ENCODE measurements at places on chromosomes 16 and 17.

- DNase-seq = no peak
- H3K36me3 ChIP-seq = no peaks in the 10 kb centered on the region
- H3K4me3 ChIP-seq = no peak overlapping the region
- peaks cover 27% of the 10 kb centered on the region for H3K4me1 ChIP-seq
- H3K27ac ChIP-seq = no peak overlapping the region
These were observed 1.7 kb downstream of the ANKRD40CL start for GRCh38 chr17:50765454-50766221.

DNA sequence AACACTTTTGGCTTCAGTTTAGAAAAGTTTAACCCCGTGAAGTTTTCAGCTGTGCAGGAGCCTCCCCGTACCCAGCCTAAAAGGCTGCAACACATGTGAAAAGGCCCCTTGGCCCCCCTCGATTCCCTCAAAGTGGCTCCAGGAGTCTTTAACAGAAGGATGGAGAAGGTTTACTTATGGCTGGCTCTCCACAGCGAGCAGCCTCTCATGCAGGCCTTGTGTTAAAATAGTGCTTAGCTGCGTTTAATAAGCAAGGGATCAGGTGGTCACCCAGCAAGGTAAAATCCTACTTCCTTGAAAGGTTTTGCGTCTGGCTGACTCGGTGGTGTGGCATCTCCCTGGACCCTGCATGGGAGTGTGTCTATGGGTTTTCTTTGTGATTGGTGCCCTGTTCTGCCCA is 8.4 kb upstream of the CYLD start:
- H3K4me1 ChIP-seq = peaks cover 7% of the 10 kb centered on the region
- no peak overlapping the region for H3K4me3 ChIP-seq
- no peaks in the 10 kb centered on the region for H3K36me3 ChIP-seq
- no peak for DNase-seq
- H3K27ac ChIP-seq = no peak overlapping the region

DNA sequence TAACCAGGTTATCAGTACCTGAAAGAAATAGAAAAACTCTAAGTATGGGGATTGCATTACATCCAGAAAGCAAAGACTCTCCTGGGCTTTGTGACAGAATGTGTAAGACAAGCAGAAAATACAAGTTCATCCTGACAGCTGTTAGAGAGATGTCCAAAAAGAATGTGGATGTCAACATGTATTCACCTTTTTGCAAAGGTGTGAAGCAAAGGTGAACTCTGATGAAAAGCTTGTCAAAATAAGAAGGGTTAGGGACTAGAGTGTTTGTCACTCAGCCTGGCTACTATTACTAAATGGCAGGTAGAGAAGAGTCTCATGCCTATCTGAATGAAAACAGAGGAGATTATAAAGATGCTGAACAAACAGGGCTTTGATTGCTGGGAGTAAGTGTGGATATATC is 527.6 kb upstream of the CA10 start:
- no peak overlapping the region for H3K4me3 ChIP-seq
- DNase-seq = no peak
- no peaks in the 10 kb centered on the region for H3K4me1 ChIP-seq
- no peak overlapping the region for H3K27ac ChIP-seq
- no peaks in the 10 kb centered on the region for H3K27me3 ChIP-seq

GRCh38 chr16:84050316-84050715 is 7.7 kb upstream of the SLC38A8 start:
- peaks cover 20% of the 10 kb centered on the region for H3K36me3 ChIP-seq
- H3K4me3 ChIP-seq = no peak overlapping the region
- H3K27me3 ChIP-seq = peaks cover 5% of the 10 kb centered on the region
- no peaks in the 10 kb centered on the region for H3K4me1 ChIP-seq

GRCh38 chr17:57090560-57091185 is 5.6 kb downstream of the AKAP1 start:
- H3K36me3 ChIP-seq = peaks cover 4% of the 10 kb centered on the region
- H3K27me3 ChIP-seq = peaks cover 5% of the 10 kb centered on the region
- no peak overlapping the region for H3K27ac ChIP-seq
- peaks cover 16% of the 10 kb centered on the region for H3K4me1 ChIP-seq
- no peak for DNase-seq

DNA sequence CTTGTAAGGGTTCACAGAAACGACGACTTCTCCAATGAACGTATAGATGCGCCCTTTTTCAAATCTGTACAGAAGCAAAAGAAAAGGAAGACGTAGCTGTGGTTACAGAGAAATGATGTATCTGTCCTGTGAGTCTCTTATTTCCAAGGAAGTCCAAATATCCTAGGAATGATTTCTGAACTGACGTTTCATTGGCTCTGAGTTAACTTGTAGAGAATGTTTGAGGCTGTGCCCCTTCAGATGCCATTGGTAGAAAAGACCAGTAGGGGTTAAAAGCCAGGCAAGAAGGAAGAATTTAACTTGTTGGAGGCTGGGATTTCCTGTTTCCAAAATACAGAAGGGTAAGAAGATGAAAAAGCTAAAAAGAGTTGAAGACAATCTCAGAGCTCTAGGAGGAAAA is 96.2 kb downstream of the MYO1D start:
- DNase-seq = no peak
- H3K4me1 ChIP-seq = peaks cover 4% of the 10 kb centered on the region
- no peak overlapping the region for H3K4me3 ChIP-seq
- H3K27ac ChIP-seq = no peak overlapping the region
- no peaks in the 10 kb centered on the region for H3K27me3 ChIP-seq

DNA sequence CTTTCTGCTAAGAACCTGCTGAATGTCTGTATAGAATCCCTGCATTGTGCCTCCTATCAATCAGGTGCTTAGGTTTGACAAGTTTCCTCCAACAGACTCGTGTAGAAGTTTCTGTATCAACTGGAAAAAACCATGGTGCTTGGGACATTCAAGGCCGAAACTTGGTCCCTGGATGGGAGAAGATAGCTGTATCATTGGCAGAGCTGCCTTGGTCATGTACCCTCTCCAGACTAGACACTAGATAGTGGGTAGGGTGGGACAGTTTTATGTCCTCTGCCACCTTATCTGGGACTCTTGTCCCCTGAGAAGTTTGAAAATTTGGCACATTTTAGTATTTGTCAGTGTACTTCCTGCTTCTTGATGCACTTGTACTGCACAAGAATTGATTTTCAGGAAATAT is 520.8 kb downstream of the WWOX start:
- no peak for DNase-seq
- no peak overlapping the region for H3K27ac ChIP-seq

- no peak overlapping the region for H3K4me3 ChIP-seq
- H3K36me3 ChIP-seq = no peaks in the 10 kb centered on the region
- H3K27ac ChIP-seq = no peak overlapping the region
- H3K27me3 ChIP-seq = no peaks in the 10 kb centered on the region
- DNase-seq = no peak
These were observed 181.6 kb upstream of the C17orf78 start for GRCh38 chr17:37194208-37194607.

GRCh38 chr17:38896346-38896954 is 26.6 kb downstream of the LASP1 start:
- H3K36me3 ChIP-seq = peaks cover 17% of the 10 kb centered on the region
- H3K4me1 ChIP-seq = peaks cover 29% of the 10 kb centered on the region
- H3K27me3 ChIP-seq = peaks cover 13% of the 10 kb centered on the region
- H3K27ac ChIP-seq = peak overlapping the region; percentile 36

- peaks cover 9% of the 10 kb centered on the region for H3K4me1 ChIP-seq
- peak overlapping the region; percentile 42 for H3K27ac ChIP-seq
- DNase-seq = peak; percentile 50
- H3K36me3 ChIP-seq = peaks cover 31% of the 10 kb centered on the region
- H3K4me3 ChIP-seq = no peak overlapping the region
- H3K27me3 ChIP-seq = peaks cover 12% of the 10 kb centered on the region
These were observed 11.5 kb downstream of the FLII start for GRCh38 chr17:18246880-18247612.

Measured in endothelial cell (in vitro differentiated cells).